ENCODE measurements at places on chromosomes 4 and X.

- DNase-seq: no peak
Observed at GRCh38 chr4:174517502-174518445, 4.5 kb downstream of the HPGD start.

GRCh38 chr4:26050671-26051070 lies 136.7 kb downstream of the SMIM20 start:
- DNase-seq: no peak

GRCh38 chrX:18146009-18146408 lies 74.7 kb downstream of the BEND2 start:
- no peak for DNase-seq

DNA sequence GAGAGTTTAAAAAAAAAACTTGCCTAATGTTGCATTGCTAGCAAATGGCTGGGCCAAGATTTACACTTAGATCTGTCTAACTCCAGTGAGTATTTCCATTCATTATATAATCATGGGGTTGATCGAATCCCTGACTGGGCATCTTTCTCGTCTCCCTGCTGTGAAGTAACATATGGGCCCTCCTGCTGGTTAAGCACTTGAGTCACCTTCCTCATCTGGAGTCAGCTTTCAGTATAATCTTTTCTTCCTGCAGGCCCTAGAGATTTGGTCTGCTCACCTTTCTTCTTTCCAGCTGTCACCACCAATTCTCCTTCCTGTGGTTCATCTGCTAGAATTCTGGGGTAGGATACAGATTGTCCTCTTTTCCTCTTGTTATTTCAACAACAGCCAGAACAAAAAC lies 41.6 kb downstream of the TIGD2 start:
- no peak for DNase-seq

DNA sequence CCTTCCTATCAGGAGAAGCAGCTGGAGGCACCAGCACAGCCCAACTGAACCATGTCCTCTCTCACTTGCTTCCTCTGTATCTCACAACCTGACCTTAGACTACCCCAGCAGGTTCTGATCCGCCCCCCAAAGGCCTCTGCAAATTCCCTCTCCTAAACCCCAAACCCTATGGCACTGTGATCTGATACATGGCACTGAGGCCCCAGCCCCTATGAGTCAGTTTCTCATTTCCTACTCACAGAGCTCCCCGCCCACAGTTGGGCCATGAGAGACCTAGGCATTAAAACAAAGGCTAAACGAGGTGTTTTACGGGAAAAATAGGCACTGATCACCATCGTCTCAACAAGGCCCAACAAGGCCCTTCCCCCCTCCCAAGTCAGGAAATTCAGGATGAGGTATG lies 19.1 kb downstream of the SASH3 start:
- no peak for DNase-seq

- DNase-seq: no peak
Observed at GRCh38 chr4:185015108-185015507, 3.2 kb upstream of the HELT start.

DNA sequence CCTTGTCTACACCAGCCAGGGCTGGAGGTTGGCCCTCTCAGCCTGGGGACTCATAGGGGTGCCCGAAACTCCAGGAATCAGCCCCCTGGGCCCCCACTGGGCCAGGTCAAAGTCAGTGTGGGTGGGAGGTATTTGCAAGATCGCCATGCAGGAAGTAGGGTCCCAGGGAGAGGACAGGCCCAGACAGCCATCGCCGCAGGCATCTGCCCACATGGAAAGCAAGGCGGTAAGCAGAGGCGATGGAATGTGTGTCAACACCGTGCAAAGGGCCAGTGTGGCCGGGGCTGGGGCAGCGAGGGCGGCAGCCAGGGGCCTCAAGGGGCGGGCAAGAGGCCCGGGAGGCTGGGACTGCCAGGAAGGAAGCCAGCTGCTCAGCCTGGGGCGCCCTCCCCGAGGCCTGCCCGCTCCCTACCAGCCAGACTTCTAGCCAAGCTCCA lies 19.3 kb upstream of the DUSP9 start:
- no peak for DNase-seq

- peak; percentile 61 for DNase-seq
Observed at GRCh38 chr4:139530833-139531427, 25.1 kb downstream of the SETD7 start.

DNA sequence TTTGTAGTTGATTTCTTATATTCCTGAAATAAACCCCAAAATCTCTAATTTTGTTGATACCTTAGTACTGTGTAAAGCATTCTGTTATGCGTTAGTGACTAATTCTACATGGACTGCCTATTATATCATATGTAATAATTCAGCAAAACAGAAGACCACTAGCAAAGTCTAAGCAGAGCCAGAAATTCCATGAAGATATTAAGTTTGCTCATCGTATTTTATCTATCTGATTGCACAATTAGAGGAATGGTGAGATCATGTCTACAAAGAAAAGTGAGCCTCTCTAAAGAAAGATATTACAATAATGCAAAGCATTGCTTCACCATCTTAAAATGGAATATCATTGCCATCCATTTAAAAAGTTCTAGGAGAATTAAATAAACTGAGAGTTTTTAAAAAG lies 374.6 kb upstream of the SLC7A11 start:
- no peak for DNase-seq

DNA sequence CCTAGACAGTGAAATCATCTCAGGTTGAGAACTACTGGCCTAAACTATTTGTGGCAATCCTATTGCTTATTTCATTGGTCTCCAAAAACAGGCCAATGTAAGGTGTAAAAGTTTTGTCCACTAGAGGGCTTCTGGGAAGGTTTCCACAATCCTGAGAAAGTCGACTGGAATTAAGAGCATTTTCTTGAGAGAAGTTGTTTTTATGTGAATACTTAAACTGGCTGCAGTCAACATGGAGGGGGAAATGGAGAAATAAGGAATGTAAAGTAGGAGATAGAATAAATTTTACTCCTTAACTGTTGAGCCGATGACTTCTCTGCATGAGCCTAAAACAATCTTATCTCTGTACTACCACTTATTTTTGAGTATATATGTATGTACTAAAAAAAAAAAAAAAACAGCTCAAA lies 11.0 kb upstream of the EIF4E start:
- DNase-seq: no peak

DNA sequence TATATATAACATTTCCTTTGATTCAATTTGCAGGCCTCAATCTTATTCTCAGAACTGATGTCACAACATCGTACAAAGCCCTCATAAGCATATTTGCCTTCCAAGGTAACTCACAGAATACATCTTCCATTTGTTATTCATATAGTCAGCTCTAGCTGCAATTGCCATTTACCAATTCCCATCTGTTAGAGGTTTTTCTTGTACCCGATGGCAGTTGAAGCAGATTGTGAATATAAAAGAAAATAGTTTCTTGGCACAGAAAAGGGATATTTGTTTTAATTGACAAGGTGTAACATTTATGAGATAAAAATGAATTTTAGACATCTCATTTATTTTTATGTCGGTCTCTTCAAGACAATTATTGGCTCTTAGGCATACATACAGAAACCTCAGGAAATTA lies 311.3 kb downstream of the TRIML1 start:
- DNase-seq: no peak

DNA sequence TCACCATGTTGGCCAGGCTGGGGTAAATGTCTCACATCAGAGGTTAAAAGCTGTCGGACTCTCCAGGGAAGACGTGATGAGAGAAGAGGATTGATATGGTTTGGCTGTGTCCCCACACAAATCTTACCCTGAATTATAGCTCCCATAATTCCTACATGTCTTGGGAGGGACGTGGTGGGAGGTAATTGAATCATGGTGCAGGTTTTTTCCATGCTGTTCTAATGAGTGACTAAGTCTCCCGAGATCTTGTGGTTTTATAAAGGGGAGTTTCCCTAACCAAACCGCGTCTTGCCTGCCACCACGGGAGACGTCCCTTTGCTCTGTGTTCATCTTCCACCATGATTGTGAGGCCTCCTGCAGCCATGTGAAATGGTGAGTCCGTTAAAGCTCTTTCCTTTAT lies 64.4 kb downstream of the ASMT start:
- DNase-seq: no peak

DNA sequence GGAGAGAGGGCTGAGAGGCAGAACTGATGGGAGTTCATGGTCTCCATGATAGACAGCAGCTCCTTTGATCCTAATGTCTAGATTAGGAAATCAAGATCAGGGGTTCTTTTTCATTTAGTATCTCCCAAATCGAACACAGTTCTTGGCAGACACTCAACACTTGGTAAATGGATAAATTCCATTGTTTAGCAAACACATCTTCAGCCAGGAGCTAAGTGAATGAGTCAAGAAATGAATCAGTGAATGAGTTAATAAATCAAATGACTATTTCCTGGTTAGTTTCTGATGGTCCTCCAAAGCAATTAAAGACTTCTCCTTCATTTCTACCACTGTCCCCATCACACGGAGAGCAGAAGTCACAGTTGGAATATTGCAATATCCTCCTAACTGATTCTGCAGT lies 120.0 kb upstream of the SHISA3 start:
- DNase-seq: no peak

DNA sequence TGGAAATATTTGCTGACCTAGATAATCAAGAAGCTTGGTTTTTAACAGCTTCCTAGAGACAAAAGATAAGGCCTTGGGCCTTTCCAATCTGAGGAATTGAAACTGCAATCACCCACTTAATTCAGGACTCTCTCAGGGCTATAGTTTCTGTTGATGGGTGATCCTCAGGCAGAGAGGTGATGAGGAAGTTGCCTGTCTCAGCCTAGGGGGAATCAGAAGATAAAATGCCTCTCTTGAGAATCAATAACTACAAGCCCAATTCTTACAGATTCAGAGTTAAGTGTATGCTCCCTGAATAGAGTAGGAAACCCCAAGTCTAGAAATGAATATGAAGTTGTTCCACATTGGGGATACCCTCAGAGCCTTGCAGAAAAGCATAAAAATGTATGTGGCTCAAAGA lies 45.5 kb downstream of the NFKB1 start:
- DNase-seq: no peak

DNA sequence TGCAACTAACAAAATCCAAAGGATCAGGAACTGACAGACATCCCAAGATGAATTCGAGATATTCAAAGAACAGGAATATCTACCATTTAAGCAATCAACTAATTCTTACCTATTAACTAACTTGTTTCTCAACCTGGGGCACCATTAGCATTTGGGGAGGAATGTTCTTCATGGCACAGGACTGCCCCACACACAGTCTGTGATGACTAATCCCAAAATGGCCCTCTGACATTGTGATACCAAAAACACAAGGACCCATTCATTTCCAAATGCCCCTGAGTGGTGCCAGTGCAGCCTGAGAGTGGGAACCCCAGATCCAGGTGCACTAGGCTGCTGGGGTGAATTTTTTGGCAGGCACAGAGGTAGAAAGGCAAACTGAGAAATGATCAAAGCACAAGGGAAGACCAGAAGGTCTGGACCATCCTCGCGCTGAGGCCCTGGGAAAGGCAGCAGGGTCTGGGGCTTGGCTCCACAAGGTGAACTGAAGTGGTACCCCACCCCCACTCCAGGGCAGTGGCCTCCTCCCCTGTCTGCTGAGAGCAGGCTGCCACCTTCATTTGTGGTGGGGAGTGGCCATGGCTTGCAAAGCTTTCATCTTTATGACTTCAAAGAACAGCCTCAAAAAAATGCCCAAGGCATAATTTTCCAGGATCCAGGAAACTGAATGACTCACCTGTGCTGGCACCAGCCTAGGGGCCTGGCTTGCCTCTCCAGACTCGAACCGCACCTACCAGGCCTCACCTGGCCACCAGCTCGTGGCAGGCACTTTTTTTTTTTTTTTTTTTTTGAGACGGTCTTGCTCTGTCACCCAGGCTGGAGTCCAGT lies 122.4 kb downstream of the BCOR start:
- no peak for DNase-seq

DNA sequence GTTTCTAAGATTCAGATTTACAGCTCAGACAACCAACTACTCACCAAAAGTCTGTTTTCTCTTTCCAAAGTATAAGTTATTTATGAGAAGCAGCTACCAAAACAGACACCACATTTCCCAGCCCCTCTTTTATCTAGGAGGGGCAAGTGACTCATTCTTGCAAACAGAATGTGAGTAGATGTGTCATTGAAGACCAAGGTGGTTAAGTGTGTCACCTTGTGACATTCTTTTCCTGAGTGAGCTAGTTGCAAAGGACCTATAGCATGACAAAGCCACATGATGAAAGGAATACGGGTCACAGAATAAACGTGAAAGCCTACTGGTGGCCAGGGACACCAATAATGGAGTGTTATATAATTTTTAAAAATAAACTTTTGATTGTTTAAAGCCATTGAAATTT lies 50.0 kb downstream of the SLC7A11 start:
- DNase-seq: no peak

DNA sequence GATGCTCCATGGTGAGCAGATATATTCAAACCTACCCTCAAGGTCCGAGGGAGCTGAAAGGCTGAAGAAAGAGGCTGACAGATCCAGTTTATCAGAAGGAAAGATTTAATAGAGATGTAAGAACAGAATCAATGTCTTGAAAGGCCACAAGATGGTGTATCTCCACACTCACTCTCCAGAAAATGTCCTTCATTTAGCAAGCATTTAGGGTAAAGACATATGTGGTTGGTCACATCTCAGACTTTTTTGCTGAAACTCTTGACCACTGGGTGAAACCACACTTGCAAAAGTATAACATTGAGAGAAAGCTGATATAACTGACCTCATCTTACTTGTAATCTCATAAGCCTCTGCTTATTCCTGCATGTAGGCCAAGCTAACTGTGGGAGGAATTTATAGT lies 745.8 kb upstream of the GALNTL6 start:
- DNase-seq: no peak

GRCh38 chr4:30281986-30282385 lies 438.2 kb upstream of the PCDH7 start:
- DNase-seq: no peak

DNA sequence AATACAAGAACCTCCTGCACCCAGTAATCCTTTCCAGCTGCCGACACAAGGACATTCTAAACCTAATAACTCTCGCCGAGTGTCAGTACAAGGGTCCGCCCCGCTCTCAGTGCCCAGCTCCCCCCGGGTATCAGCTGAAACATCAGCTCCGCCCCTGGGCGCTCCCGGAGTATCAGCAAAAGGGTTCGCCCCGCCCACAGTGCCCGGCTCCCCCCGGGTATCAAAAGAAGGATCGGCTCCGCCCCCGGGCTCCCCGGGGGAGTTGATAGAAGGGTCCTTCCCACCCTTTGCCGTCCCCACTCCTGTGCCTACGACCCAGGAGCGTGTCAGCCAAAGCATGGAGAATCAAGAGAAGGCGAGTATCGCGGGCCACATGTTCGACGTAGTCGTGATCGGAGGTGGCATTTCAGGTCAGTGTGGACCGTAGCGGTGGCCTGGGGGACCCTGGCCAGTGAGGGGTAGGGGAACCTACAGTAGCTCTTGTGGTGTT lies at the start of gene MAOA:
Gene MAOA (plus strand): TSS at position 295 of the 490 bp plus-strand sequence. CDS start 43 bp downstream, at position 338.
- DNase-seq: peak; percentile 18

- no peak for DNase-seq
Observed at GRCh38 chr4:100935090-100935489, 412.2 kb downstream of the PPP3CA start.

DNA sequence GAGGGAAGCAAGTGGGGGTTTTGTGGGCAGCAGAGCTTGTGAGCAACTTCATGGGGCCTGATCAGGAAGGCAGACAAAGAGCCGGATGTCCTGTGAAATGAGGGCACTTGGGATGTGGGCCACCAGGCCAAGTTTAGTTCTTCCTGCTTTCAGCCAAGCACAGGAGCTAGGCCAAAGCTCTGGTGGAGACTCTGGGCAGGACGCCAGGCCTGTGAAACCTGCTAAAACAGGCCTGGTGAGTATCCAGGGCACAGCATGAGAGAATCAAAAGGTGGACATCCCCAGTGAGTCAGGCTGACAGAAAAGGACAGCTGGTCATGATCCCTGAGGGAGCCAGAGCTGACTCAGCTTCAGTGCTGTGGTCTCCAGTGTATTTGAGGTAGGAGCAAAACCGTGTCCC lies 95.7 kb downstream of the NPNT start:
- no peak for DNase-seq

Measured in activated CD4-positive, alpha-beta T cell treated with anti-CD3 and anti-CD28 coated beads, Interleukin-2, amount 50 U/mL, for 1 hour (primary cell).